Kidney (tissue), 22 donors: ENCODE measurements at places on chromosomes 3 and 15.

GRCh38 chr3:64578797-64579196, 109.0 kb downstream of the ADAMTS9 start:
- no peak for DNase-seq

DNA sequence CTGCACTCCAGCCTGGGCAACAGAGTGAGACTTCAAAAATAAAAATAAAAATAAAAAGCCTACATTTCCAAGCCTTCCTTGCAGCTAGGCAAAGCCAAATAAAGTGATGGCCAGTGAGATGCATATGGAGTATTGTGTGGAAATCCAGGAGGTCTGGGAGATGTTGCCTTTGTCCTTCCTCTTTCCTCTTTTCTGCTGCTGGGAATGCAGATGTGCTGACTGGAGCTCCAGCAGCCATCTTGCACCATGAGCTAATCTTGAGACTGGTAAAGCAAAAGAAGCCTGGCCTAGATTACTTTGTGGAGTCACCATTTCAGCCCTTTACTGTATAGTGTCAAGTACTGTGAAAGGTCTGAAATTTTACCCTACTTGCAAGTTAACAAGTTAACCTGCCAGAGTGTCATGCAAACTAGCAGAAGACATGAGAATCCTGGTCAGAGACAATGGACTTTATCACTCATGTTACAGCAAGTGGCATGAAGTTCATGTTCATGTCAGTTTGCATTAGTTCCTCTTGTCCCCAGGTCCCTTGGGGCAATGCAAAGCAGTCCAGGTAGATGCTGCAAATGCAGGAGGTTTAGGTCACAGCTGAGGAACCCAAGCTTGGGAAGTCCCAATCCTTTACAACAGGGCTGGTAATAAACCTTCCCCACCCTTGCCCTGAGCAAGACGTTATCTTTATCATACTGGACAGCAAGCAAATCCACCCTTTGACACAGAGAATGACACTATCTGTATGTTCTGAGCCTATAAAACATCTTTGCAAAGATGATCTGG, 103.1 kb downstream of the TLE3 start:
- DNase-seq: no peak

DNA sequence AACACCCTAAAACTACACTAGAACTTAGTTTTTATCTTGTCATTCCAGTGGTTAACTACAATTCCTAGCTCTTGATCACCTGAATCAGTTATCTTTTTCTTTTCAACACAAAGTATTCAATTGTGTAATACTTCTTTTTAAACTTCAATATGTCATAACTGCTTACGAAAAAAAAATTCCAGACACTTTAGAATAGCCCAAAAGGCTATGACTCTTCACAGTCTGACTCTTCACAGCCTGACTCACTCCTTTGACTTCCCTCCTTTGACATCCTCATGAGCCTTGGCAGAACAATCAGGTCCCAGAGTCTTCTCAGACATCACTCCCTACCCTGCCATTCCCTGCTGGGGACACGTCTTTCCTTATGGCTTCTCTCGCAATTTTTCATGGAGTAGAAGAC, 727.1 kb downstream of the ROBO1 start:
- no peak for DNase-seq

GRCh38 chr3:155741603-155742002, 3.3 kb downstream of the PLCH1 start:
- peak; percentile 46 for DNase-seq

GRCh38 chr15:69132977-69133861, 27.2 kb upstream of the GLCE start:
- DNase-seq: no peak

DNA sequence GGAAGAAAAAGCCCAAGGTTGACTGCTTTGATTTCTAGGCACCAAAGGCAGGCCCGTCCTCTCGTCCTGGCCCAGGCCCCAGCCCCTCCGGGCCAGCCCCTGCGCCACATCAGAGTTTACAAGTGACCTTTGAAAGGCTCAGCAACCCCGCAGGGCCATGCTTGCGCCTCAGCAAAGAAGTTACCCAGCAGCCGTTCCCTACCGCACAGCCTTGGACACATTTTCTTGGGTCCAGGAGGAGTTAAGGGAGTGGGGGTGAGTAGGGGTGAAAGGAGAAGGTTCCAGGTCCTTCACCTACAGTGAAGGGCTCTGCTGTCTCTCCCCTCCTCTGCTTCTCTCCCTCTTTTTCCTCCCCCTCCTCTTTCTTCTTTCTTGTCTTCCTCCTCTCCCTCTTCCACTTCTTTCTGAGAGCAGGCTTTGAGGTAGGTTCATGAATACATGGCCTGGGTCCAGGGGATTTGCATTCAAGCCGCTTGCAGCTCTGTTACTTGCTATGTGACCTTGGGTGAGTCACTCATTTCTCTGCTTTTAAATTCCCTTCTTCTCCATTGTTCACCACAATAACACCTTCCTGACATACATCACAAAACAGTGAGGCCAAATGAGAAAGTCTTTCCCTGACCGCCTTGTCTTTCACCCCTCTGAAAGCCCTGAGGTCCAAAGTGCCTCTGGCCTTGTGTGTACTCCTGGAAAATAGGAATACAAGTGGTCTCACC, 223.3 kb upstream of the TPRG1 start:
- DNase-seq: no peak

DNA sequence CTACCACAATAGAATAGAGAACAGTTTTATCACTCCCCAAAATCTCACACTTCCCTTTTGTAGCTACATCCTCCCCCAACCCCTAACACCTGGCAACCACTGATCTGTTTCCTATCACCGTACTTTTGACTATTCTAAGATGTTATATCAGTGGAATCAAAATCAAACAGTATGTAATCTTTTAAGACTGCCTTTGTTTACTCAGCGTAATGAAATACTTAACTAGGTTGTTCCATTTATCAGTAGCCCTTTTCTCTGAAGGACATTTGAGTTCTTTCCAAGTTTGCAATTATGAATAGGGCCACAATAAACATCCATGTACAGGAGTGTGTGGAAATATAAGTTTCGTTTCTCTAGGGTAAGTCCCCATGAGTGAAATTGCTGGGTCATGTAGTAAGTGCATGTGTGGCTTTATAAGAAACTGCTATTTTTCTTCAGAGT, 372.3 kb downstream of the SV2B start:
- DNase-seq: no peak

DNA sequence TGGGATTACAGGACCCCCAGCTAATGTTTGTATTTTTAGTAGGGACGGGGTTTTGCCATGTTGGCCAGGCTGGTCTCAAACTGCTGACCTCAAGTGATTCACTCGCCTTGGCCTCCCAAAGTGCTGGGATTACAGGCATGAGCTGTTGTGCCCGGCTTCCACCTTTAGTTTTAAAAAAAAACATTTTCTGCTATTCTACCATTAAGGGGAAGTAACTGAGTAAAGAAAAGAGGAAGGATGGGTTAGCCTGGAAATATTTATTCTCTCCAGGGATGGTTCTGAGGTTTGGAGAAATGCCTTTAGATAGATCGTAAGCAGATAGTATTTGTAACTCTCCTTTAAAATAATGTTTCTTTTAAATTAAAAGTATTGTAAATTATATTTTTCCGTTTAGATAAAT, 3.1 kb downstream of the AP4E1 start:
- DNase-seq: no peak

GRCh38 chr3:153552887-153553604, 391.0 kb downstream of the RAP2B start:
- DNase-seq: no peak

- no peak for DNase-seq
These were observed 395.3 kb upstream of the TPRG1 start for GRCh38 chr3:188776447-188776846.

DNA sequence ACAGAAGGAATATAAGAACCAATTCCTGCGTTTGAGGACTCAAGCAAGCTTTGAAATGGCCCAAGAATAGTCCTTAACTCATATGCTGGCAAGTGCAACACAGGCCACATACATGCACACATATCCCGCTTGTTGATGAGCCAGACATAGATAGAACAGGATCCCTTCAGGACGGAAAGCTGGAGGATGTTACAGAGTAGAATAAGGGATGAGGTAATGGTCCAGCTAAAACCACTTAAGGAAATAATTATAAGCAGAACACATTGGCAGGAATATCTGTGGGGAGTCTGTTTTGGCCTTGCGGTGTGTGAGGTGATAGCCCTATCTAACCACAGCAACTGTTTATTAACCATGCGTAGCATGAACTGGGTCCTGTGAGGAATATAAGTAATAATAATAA, 25.0 kb downstream of the SCG3 start:
- no peak for DNase-seq

GRCh38 chr3:172746475-172746874, 4.1 kb upstream of the ECT2 start:
- DNase-seq: no peak

GRCh38 chr3:71680603-71681002, 44.6 kb downstream of the EIF4E3 start:
- DNase-seq: no peak
